ENCODE measurements at places on chromosomes 7 and 10.
A peak's percentile ranks its signal among the peaks of the same experiment; 100 is the strongest.

- peak; percentile 42 for DNase-seq
Measured at GRCh38 chr7:28183627-28184026, 3.0 kb upstream of the JAZF1 start.

- DNase-seq = no peak
Measured at GRCh38 chr10:59677253-59677831, 32.3 kb downstream of the SLC16A9 start.

DNA sequence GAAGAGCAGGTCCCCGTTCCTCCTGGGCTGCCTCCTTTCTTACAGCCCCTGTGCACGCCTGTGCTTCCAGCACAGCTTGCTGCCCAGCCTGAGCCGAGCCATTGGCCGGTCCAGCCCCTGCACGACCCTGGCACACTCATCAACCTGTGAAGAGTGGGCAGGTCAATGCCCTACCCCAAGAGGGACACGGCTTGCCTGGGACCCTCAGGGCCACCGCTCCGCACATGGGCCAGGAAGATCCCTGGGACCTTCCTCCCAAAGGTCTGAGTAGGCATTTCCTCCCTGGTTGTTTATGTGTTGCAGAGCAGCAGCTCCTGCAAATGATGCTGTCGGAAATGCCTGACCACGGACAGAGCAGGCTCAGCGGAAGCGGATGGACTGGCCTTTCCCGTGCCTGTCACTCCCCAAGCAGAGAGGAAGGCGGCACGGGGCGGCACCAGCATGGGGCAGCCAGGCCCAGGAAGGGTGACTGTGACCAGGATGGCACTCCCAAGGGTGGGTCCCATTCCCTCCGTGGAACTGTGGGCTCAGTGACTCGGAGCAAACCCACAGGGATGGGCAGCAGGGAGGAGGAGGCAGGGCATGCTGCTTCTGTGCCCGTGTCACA, 252.5 kb downstream of the TNS3 start:
- DNase-seq = no peak

GRCh38 chr10:11225935-11226334, 208.3 kb downstream of the CELF2 start:
- DNase-seq = no peak

- DNase-seq = peak; percentile 12
Measured at GRCh38 chr10:118832241-118832651, 77.5 kb upstream of the CACUL1 start.

GRCh38 chr10:125002423-125003145, 60.7 kb downstream of the ZRANB1 start:
- DNase-seq = no peak

GRCh38 chr10:98589007-98589406, 142.3 kb upstream of the HPS1 start:
- no peak for DNase-seq

GRCh38 chr7:112759905-112760304, 30.3 kb downstream of the TMEM168 start:
- DNase-seq = no peak

GRCh38 chr10:43952760-43953159, 304.1 kb upstream of the ZNF32 start:
- no peak for DNase-seq

GRCh38 chr7:1674161-1675035, 4.3 kb downstream of the ELFN1 start:
- DNase-seq = no peak

DNA sequence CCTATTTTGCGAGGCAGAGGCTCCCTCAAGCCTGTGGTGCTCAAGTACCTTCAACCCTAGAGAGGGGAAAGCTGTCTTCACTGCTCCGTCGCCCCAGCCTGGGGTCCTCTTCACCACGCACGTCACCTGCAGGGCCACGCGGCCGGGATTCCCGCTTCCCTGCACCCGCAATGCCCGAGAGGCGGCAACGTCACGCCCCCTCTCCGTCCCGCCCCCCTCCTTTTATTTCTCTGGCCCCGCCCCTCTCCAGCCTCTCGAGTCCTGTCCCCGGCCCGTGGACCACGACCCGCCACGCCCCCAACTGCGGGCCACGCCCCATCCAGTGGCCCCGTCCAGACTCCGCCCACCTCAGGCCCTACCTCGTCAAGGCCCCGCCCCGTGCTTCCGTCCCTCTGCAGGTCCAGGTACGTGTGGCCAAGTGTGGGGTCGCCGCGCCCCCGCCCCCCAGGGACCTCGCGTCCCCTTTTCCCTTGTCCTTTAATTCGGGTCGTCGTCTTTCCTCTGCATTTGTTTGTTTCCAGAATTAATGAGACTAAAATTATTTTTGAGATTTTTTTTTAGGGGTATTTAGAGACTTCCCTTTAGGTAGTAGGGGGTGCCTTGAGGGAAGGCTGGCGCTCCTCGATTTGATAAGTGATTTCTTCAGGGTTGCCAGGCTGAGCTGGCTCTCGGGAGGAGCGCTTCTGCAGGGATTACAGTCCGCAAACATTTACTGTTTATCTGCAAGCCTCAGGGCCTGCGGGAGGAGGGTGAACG, 69.8 kb upstream of the BAIAP2L1 start:
- DNase-seq = peak; percentile 9

- no peak for DNase-seq
Measured at GRCh38 chr10:122531939-122532338, 28.6 kb upstream of the DMBT1 start.

DNA sequence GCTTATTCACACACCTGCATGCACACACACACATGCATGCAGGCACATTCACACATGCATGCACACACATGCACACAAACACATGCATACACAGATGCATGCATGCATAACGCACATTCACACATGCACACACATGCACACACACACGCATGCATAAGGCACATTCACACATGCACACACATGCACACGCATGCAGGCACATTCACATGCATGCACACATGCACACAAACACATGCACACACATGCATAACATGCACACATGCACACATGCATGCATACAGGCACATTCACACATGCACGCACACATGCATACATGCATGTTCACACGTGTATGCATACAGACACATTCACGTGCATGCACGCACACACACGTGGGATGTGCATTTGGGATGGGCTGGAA, 165.8 kb downstream of the PAXIP1 start:
- no peak for DNase-seq

Measured in adipocyte (in vitro differentiated cells).